Cerebellar nuclear complex (tissue), 1 donor: ENCODE measurements at places on chromosomes 1 and 21.
A peak's percentile ranks its signal among the peaks of the same experiment; 100 is the strongest.

- no peak for DNase-seq
These were observed 36.7 kb upstream of the THEM4 start for GRCh38 chr1:151945725-151946722.

- DNase-seq = no peak
These were observed 11.1 kb upstream of the IRF2BP2 start for GRCh38 chr1:234621127-234621468.

GRCh38 chr1:151967091-151967490 lies 26.6 kb downstream of the S100A10 start:
- DNase-seq = no peak

- DNase-seq = no peak
These were observed 82.0 kb downstream of the MAP3K21 start for GRCh38 chr1:233409540-233409939.

DNA sequence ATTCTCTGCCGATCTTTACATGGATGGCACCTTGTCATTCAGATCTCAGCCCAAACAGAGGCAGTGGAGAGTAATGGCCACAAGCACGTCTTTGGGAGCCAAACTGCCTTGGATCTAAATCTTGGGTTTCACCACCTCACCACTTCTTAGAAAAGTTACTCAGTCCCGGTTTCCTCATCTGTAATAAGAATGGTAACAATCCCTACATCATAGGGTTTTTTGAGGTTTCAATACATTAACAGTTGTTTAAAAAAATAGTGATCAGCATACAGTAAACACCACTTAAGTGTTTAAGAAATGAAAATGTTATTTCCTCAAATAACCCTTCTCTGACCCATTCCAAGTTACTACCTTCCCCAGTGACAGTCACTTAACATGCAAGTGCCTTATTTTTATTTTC lies 38.5 kb upstream of the KCNA3 start:
- no peak for DNase-seq

DNA sequence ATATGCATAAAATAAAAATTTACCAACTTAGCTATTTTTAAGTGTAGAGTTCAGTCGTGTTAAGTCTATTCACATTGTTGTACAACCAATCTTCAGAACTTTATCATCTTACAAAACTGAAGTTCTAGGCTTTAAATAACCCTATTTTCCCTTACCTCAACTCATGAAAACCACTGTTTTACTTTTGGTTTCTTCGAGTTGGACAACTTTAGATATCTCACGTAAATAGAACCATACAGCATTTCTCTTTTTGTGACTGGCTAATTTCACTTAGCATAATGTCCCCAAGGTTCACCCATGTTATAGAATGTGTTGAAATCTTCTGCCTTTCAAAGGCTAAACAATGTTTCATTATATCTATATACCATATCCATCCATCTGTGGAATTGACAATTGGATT lies 819.0 kb upstream of the ADGRL4 start:
- DNase-seq = no peak

DNA sequence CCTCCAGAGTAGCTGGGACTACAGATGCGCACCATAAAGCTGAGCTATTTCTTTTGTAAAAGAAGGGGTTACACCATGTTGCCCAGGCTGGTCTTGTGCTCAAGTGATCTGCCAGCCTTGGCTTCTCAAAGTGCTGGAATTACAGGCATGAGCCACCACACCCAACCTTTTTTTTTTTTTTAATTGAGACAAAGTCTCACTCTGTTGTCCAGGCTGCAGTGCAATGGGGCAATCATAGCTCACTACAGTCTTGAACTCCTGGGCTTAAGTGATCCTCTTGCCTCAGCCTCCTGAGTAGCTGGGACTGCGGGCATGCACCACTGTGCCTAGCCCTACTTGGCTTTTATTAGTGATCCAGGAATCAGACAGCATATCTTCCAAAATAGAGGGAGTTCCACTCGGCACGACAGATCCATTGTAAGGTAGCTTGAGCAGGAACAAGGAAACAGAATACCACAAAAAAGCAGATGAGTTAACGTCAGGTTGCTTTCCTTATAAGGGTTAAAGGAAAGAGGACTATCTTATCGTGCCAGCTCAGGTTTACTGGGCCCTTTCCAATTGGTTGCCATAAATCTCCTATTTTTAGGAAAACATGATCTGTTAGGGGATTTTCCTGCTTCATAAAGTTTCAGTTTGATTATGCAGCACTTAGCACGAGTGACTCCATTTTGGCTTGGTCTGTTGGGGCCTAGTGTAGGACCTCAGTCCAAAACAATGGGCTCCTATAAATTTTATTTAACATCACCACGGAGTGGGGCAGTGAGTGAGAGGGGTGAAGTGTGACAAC lies 45.2 kb downstream of the NENF start:
- no peak for DNase-seq

DNA sequence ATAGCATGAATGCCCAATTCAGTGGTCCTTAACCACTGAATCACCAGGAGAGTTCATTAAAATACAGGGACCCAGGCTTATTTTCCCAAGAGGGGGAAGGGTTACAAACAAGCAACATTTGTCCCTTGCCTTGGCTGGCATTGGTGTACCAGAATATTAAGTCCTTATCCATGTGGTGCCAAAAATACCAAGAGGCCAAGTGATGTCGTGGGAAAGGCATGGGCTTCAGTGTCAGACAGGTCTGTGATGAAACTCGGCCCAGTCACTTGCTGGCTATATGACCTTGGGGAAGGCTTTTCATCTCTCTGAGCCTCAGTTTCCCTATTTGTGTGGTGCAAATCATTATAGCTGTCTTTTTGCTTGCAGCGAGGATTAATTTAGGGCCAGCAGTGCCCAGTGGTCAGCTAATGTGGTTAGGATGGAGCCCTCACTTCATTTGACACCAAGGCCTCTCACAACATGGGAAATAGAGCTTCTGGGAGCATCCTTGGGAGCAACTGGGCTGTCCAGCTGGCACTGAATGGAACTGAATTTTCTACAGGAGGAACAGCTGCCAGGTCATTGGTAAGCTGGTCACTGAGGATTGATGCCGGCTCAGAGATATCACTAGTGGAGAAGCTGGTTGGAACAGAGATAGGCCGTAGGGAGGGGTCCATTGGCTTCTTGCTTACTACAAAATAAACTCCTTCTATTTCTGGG lies 77.2 kb upstream of the PPP2R5A start:
- DNase-seq = no peak

DNA sequence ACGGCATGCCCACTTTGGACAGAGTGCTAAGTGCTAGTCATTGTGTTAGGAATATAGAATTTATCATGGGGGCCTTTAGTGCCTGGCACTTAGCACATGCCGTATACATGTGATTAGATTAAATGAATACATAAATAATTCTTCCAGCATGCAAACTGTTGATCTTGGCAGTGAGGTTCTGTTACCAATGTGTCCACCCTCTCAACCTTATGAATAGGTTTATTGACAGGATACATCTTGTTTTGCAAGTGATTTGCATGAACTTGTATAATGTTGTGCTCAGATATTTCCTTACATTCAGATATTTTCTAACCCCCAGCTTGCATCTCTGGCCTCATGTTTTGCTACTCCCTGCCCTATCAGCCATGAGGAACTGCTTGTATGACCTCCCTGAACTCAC lies 60.3 kb upstream of the ZNF648 start:
- DNase-seq = no peak

DNA sequence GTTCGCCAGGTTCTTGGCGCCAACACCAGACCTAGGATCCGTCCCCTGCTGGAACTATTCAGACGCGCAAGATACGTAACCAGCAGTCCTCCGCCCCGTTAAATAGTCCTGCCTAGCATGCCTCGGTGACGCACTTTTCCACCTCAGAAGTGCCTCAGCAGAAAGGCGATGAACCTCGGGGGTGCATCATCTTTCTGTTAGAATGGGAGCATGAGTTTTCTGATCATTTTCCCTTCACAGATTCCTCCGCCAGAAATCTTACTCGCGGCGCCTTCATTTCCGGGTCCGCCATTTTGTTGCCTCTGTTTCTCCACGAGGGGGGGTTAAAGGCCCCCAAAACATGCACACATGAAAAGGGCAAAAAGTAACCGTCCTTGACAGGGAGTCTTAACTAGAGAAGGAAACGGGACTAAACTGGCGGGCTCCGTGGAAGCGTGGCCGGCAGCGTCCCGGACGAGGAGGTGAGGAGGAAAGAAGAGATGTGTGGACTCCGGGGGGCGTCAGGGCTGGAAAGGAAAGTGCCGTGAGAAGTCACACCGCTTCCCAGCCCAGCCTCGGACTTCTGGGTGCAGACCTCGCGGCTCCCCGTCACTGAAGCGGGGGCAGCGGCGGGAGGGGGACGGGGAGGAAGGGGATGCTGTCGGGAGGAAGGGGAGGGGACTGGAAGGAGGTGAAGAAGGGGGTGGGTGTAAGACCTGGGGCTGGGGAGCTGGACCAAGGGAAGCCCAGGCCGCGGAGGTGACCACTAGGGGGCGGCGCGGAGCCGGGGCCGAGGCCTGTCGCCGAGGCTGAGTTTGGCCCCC lies at the start of gene GABPB2:
TSS of gene GABPB2 (plus strand) at position 288 of the 803 bp plus-strand sequence. CDS start 17,429 bp downstream, outside the sequence.
- DNase-seq = peak; percentile 66

DNA sequence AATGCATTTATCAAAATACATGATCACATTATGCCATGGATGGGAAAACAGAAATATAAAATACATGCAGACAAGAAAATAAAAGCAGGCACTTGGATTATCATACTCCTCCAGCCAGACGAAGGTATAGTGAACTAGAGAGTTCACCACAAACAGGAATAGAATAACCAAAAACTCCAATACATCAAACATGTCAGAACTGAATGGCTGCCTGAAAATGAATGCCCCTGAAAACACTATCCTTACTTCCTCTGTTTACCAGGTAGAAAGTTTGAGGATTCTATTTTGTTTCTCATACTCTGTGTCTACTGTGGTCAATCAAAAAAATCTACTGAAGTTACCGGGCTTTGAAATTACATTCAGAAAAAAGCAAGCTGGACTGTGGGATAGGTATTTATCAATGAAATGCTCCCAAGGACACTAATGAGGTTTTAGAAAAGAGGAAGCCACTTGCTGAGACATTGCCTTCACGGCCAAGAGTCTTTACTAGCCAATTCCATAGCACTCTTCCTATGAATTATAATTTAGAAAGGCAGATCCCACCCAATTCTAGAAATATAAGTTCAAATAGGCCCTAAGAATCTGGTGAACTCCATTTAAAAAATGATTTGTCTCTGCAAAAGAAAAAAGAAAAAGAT lies 197.7 kb downstream of the SMYD3 start:
- no peak for DNase-seq

DNA sequence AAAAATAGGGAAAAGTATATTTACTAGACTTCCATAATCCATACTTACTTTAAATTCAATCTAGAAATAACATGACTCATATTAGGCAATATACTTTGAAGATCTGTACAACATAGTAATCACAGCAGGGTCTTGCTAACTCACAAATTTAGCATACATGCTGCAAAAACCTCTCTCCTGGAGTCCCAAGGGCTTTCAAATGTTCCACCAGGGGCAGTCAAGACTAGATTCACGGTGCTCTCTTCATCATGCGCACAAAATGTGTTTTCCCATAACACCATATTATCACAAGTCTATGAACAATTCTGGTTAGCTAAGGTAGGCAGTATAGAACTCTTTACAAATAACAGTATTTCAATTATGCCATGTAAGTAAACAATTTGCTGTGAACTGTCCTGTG lies 45.8 kb downstream of the SSX2IP start:
- no peak for DNase-seq

- DNase-seq = no peak
These were observed 4.3 kb downstream of the TAF5L start for GRCh38 chr1:229621663-229622062.

DNA sequence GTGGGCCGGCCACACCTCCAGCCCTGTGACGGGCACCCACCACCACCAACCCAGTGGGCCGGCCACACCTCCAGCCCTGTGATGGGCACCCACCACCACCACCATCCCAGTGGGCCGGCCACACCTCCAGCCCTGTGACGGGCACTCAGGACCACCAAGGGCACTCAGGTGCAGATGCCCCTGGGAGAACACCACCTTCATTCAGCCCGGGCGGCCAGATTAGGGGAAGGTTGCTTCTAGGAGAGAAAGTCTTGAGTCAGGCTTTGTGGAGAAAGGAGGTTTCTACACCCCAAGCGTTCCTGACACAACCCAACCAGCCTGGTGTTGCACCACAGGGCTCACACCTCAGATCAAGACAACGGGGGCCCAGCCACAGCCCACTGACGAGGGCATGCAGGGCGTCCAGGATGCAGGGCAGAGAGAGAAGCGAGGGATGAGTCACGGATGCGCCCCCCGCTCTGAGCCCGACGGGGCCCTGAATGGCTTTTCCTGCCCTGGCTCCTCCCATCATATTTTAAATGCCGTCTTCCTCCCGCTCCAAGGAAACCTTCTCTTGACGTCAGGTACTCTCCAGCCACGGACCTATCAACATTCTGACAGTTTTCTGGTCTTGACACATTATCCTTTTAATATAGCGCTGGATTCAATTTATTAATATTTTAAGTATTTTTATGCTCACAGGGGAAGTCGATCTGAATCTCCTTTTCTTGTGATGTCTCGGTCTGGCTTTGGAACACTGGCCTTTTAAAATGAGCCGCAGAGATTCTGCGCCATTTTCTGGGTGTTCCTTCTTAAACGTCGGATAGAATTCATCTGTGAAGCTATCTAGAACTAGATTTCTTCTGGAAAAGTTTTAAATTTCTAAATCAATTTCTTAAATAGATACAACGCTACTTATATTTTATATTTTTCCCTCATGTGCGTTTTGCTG lies 631 bp upstream of the SPATC1L start:
- peak; percentile 36 for DNase-seq

- DNase-seq = no peak
These were observed 13.6 kb downstream of the PACC1 start for GRCh38 chr1:212401042-212401441.

DNA sequence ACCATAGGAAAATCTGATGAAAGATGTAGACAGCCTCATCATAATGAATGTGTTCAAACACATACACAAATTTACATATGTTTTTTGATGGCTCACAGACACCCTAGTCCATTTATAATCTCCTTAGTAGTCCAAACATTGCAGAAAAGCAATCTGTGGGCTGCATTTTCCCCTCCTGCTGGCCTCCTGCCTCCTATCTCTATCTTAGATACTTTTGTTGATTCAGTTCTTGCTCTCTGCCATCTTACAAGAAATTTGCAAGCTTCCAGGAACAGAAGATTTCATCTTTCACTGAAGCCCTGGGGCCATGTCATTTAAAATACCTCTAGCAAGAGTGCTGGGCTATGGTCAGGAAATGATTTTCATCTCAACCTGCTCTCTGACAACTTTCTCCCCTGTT lies 50.6 kb downstream of the DUSP10 start:
- DNase-seq = no peak

- no peak for DNase-seq
These were observed 70.7 kb downstream of the ACBD6 start for GRCh38 chr1:180431683-180432082.

DNA sequence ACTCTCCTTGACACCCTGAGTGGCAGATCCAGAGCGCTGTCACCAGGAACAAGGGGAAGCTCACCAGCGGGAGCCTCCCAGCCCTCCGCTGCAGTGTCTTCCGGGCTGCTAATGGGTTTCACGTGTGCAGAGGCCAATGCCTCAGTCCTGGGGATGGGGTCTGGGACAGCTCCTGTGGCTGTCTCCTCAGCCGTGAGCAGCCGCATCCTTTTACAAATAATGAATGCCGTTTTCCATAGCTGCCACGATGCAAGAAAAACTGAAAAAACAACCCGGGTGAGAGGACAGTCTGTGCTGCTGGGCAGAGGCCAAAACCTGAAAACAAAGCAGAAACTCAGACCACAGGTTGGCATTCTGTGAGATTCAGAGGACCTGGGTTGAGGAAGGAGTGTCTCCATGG lies 212.2 kb upstream of the RAB4A start:
- peak; percentile 34 for DNase-seq

GRCh38 chr1:60245324-60245723 lies 171.8 kb upstream of the C1orf87 start:
- no peak for DNase-seq

- DNase-seq = no peak
These were observed 17.9 kb upstream of the RGS18 start for GRCh38 chr1:192140382-192140781.

- no peak for DNase-seq
These were observed 49.9 kb upstream of the TRABD2B start for GRCh38 chr1:48047116-48047515.
